Stimulated activated naive CD4-positive, alpha-beta T cell treated with Interleukin-2 at 50 U/mL for 16 hours (primary cell): ENCODE measurements at places on chromosomes 11 and 22.

- no peak for DNase-seq
These were observed 498.3 kb downstream of the CNTN5 start for GRCh38 chr11:99519095-99519494.

GRCh38 chr11:81870066-81870412 is 863.6 kb downstream of the FAM181B start:
- DNase-seq: no peak

GRCh38 chr22:45319324-45319685 is 9.6 kb downstream of the FAM118A start:
- no peak for DNase-seq

- no peak for DNase-seq
These were observed 217.4 kb downstream of the BARX2 start for GRCh38 chr11:129593098-129593497.

GRCh38 chr11:71138737-71139425 is 113.5 kb downstream of the SHANK2 start:
- DNase-seq: no peak
